Type B pancreatic cell (in vitro differentiated cells): ENCODE measurements at places on chromosomes 5 and 9. TPM values are rescaled to one million over a fixed set of nuclear protein-coding genes. Genes with fewer than 3 reads are reported as not detected.

Gene PRR16
- 2.1 TPM in 2 replicates for total RNA-seq

Gene TESK1
- 30.6 and 42.4 TPM in 2 replicates for total RNA-seq

Gene ZNF79
- 14.1 and 18.7 TPM in 2 replicates for total RNA-seq

Gene STPG3
- 0.31 TPM in 1 of 2 replicates, not detected in the other for total RNA-seq

DNA sequence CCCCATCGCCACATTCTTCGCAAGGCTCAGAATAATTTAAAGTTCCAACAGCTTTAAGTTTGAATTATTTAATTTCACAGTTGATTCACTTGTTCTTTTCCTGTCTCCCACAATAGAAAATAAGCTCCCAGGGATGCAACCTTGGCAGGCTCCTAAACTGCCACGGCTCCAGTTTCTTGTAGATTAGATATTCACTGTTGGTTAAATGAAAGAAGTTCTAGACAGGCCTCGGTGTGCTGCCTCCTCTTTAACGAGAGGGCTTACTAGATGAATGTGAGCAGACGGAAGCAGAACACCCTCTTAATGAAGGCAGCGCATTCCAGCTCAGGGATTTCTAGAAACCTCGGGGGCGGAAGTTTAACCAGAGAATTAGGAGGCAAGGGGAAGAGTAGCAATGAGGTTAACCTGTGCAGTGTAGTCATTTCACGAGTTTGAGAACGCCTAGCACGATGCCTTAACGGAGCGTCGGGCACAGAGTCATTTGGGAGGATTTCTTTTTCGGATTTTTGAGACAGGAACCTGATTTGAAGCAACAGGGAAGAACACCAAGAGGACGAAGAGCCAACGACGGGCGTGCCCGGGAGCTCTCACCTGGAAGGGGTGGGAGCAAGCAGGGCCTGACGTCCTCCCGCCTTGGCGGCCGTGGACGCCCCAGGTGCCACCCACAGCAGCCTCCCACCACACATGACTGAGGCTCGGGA, 637 bp upstream of the SMC5 start:
- H3K4me1 ChIP-seq: peaks cover 69% of the 10 kb centered on the region
- peaks cover 29% of the 10 kb centered on the region for H3K36me3 ChIP-seq
- H3K27me3 ChIP-seq: no peaks in the 10 kb centered on the region

- no peak overlapping the region for H3K27ac ChIP-seq
- peaks cover 8% of the 10 kb centered on the region for H3K4me1 ChIP-seq
- no peak for DNase-seq
- no peaks in the 10 kb centered on the region for H3K36me3 ChIP-seq
- no peaks in the 10 kb centered on the region for H3K27me3 ChIP-seq
- H3K4me3 ChIP-seq: no peak overlapping the region
Measured at GRCh38 chr5:167643631-167644280, 647.7 kb upstream of the WWC1 start.

DNA sequence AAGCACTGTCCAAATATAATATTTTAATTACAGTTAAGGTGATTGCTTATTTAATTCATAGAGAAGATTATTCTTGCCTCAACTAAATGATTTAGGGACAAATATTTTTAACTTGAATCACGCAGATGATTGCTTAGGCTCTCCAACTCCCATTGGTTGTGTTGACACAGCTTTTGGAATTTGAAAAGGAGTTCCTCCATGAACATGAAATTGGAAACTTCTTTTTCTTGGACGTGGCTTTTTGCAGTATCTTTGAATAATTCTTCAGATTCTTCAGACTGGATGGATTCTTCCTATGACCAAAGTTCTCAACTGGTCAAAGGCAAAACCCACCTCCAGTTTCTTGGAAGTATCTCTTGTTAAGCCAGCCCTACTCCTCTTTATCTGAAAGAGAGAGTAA, 456.4 kb upstream of the KLF4 start:
- no peak for DNase-seq
- no peak overlapping the region for H3K27ac ChIP-seq
- no peaks in the 10 kb centered on the region for H3K4me1 ChIP-seq
- H3K36me3 ChIP-seq: no peaks in the 10 kb centered on the region
- peaks cover 3% of the 10 kb centered on the region for H3K27me3 ChIP-seq
- no peak overlapping the region for H3K4me3 ChIP-seq

- H3K36me3 ChIP-seq: no peaks in the 10 kb centered on the region
- no peaks in the 10 kb centered on the region for H3K27me3 ChIP-seq
- no peak for DNase-seq
- H3K27ac ChIP-seq: peak overlapping the region; percentile 14
- H3K4me1 ChIP-seq: peaks cover 34% of the 10 kb centered on the region
Measured at GRCh38 chr5:150589862-150590601, 50.4 kb upstream of the SYNPO start.

Gene TMEM203
- 42.3 and 46.3 TPM in 2 replicates for total RNA-seq

GRCh38 chr5:163947848-163948666, 442.6 kb downstream of the MAT2B start:
- H3K27me3 ChIP-seq: peaks cover 6% of the 10 kb centered on the region
- peaks cover 5% of the 10 kb centered on the region for H3K4me1 ChIP-seq
- no peak overlapping the region for H3K4me3 ChIP-seq
- no peak overlapping the region for H3K27ac ChIP-seq
- no peaks in the 10 kb centered on the region for H3K36me3 ChIP-seq

DNA sequence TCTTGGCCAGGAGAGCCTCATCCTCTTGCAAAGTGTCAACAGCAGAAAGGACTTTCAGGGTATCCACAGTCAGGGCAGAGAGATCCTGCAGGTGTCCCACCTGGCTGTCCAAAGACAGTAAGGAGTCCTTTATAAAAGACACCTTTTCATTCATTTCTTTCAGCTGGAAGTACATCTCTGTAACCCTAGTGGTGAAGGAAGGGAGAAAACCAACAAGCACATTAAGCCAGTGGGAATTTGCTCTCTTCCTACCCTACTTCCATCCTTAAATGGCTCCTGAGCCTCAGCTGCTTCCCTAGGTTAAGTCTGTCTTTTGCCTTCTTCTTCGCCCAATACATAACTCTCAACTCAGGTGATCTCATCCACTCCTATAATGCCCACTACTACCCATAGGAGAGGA, 124.8 kb downstream of the TRPM6 start:
- H3K4me1 ChIP-seq: no peaks in the 10 kb centered on the region
- no peak overlapping the region for H3K27ac ChIP-seq
- DNase-seq: no peak
- H3K4me3 ChIP-seq: no peak overlapping the region

Gene PCBD2
- total RNA-seq: 10.4 and 10.5 TPM in 2 replicates

GRCh38 chr5:65734921-65735320, 12.9 kb downstream of the NLN start:
- H3K36me3 ChIP-seq: peaks cover 16% of the 10 kb centered on the region
- no peaks in the 10 kb centered on the region for H3K27me3 ChIP-seq
- H3K27ac ChIP-seq: no peak overlapping the region
- no peaks in the 10 kb centered on the region for H3K4me1 ChIP-seq
- H3K4me3 ChIP-seq: no peak overlapping the region

- H3K27me3 ChIP-seq: peaks cover 15% of the 10 kb centered on the region
- DNase-seq: no peak
- H3K36me3 ChIP-seq: no peaks in the 10 kb centered on the region
- peak overlapping the region; percentile 62 for H3K27ac ChIP-seq
Measured at GRCh38 chr5:141832131-141832530, 46.1 kb downstream of the PCDH1 start.

Gene PTPDC1
- 6.1 and 7.9 TPM in 2 replicates for total RNA-seq

DNA sequence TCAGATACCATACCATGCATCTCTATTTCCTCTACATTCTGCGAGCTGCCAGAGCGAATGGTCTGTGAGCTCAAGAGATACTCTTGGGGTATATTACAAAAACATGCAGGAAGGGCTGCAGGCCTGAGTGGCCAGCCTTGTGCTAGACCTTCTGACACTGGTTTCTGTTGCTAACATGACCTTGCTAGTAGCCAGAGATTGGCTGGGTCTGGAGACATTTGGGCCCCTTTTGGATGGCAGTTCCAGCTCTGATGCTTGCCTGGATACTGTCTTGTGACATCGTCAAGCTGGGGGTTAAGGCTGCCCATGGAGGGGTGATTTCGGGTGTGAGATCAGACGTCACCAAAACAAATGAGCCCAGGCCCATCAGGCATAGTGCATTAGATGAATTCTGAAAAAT, 56.1 kb upstream of the FSTL4 start:
- H3K36me3 ChIP-seq: no peaks in the 10 kb centered on the region
- peaks cover 8% of the 10 kb centered on the region for H3K4me1 ChIP-seq
- H3K4me3 ChIP-seq: no peak overlapping the region
- peaks cover 28% of the 10 kb centered on the region for H3K27me3 ChIP-seq

DNA sequence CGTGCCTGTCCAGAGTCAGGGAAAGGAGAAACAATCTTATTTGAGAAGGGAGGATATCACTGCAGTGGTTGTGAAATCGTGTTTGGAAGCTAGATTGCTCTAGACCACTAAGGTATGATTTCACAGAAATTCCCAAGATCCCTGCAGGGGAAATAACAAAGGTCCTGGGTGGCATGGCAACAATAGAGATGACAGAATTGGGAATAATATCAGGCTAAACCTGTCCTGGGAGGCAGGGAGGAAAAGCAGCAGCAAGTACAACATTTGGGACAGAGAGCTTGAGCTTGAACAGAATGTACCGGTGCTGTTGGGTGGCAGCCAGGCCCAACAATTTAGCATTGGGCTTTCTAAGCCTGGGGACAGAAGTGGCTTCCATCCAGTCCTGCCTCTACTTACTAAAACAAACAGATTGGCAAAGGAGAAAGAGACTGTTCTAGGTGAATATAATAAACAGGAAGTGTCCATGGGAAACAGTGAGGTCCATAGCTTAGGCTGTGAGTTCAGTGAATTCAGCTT, 17.0 kb upstream of the ARHGAP26 start:
- H3K4me1 ChIP-seq: peaks cover 15% of the 10 kb centered on the region
- peaks cover 12% of the 10 kb centered on the region for H3K27me3 ChIP-seq
- no peak overlapping the region for H3K27ac ChIP-seq
- DNase-seq: no peak
- H3K4me3 ChIP-seq: no peak overlapping the region
- no peaks in the 10 kb centered on the region for H3K36me3 ChIP-seq

DNA sequence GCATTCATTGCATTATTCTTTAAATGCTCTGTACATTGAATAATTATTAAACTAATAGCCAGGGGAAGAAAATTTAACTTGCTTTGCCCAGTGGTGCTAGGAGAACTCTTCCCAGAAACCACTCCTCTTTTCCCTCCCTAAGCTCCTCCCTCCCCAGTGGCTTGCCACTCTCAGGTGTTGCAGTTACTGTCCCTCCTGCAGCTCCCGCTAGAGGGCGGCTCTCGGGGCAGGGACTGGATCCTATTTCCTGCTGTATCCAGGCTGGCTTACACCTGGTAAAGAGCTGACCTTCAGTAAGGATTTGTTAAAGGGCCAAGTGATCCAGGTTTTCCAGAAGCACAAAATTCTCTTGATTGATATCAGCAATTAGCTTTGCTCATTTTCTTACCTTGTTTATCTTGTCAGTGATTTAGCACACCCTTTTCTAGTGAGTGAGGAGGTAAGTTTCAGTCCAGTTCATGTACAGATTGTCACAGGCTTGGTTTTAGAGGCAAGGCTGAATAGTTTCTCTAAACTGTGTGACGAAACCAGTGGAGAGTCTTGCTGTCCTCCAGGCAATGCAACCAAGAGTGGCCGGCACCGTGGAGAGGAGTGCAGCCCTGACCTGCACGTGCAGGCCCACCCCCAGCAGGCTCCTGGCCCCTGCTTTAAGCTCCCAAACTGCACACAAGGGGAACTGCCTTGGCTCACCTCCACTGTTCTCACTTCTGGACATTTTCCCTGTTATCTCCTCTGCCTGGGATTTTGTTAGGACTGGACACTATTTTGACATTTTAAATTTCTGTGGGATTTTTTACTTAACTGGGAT, 423.8 kb downstream of the SPOCK1 start:
- peaks cover 46% of the 10 kb centered on the region for H3K4me1 ChIP-seq
- H3K4me3 ChIP-seq: no peak overlapping the region
- H3K27me3 ChIP-seq: peaks cover 15% of the 10 kb centered on the region
- H3K27ac ChIP-seq: peak overlapping the region; percentile 72
- peak; percentile 76 for DNase-seq

- peak; percentile 44 for DNase-seq
- no peaks in the 10 kb centered on the region for H3K36me3 ChIP-seq
- H3K4me3 ChIP-seq: no peak overlapping the region
- H3K27me3 ChIP-seq: no peaks in the 10 kb centered on the region
- peak overlapping the region; percentile 39 for H3K27ac ChIP-seq
- H3K4me1 ChIP-seq: peaks cover 22% of the 10 kb centered on the region
Measured at GRCh38 chr9:127155314-127155960, 33.0 kb upstream of the ANGPTL2 start.

DNA sequence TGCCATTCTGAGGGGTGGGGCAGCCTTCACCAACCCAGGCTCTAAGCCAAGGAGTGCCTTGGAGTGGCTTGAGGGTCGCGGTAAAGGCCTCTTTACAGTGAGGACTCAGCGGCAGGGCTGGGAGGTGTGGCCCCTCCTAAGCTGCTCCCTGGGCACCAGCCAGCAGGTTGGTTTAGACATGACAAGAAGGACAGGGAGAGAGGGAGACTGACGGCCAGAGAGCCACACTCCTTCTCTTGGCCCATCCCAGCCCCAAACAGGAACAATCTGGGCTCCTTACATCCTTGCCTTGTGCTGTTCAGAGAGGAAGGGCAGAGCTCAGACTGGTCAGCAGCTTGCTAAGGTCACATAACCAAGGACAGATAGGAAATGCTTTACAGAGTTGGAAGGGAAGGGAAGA, 94.5 kb downstream of the LMX1B start:
- H3K4me1 ChIP-seq: peaks cover 16% of the 10 kb centered on the region
- H3K4me3 ChIP-seq: no peak overlapping the region
- no peak overlapping the region for H3K27ac ChIP-seq
- H3K27me3 ChIP-seq: peaks cover 48% of the 10 kb centered on the region
- no peaks in the 10 kb centered on the region for H3K36me3 ChIP-seq

Gene ACSL6
- total RNA-seq: 0.97 and 2.8 TPM in 2 replicates

Gene LCP2
- not detected in 2 replicates for total RNA-seq

- H3K36me3 ChIP-seq: peaks cover 39% of the 10 kb centered on the region
- H3K4me1 ChIP-seq: no peaks in the 10 kb centered on the region
- H3K4me3 ChIP-seq: no peak overlapping the region
- no peak overlapping the region for H3K27ac ChIP-seq
- H3K27me3 ChIP-seq: no peaks in the 10 kb centered on the region
Measured at GRCh38 chr5:31407921-31408693, 123.8 kb downstream of the DROSHA start.

Gene OLFM1
- 8.0 and 9.7 TPM in 2 replicates for total RNA-seq

Gene DMRT3
- 0.74 and 0.80 TPM in 2 replicates for total RNA-seq

- H3K4me1 ChIP-seq: no peaks in the 10 kb centered on the region
- no peak for DNase-seq
- no peaks in the 10 kb centered on the region for H3K27me3 ChIP-seq
Measured at GRCh38 chr5:41843456-41844370, 26.5 kb downstream of the OXCT1 start.

Gene HTR4
- total RNA-seq: 0.29 and 1.4 TPM in 2 replicates

DNA sequence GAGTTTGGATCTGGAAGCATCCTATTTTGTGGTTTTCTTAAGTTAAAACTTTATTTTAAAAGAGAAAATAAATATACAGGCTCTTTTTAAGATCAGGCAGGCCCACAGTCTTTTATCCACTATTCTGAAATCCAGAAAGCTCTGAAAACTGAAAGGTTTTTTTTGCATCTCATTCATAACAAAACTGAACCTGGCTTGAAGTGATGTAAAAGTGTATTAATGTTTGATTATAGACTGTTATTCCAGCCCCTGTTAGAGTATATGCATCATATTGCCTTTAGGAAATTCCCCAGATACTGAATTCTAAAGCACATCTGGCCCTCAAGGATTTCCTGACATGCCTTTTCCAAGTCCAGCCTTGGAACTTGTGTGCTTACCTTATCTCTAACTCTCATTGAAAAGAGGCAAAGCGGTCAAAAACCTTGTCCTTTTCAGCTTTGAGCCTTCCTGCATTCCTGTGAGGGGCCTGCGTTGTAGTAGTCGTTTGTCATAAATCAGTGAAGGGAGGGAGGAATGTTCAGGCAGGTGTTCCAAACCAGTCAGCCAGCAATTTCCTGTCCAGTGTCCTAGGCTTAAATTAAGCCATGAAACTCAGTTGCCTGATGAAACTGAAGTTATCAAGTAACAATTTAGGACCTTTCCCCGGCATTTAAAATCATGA, 110.4 kb downstream of the TLE4 start:
- peaks cover 28% of the 10 kb centered on the region for H3K36me3 ChIP-seq
- H3K4me3 ChIP-seq: peak overlapping the region; percentile 67
- no peak for DNase-seq
- H3K27ac ChIP-seq: peak overlapping the region; percentile 92

Gene FPGS
- total RNA-seq: 18.7 and 42.4 TPM in 2 replicates

Gene EMB
- total RNA-seq: 12.2 and 26.8 TPM in 2 replicates

Gene OR13C9
- total RNA-seq: not detected in 2 replicates
